ENCODE measurements at places on chromosomes 6 and 20.

- DNase-seq: no peak
These were observed 11.0 kb downstream of the RIPOR3 start for GRCh38 chr20:50680105-50680960.

DNA sequence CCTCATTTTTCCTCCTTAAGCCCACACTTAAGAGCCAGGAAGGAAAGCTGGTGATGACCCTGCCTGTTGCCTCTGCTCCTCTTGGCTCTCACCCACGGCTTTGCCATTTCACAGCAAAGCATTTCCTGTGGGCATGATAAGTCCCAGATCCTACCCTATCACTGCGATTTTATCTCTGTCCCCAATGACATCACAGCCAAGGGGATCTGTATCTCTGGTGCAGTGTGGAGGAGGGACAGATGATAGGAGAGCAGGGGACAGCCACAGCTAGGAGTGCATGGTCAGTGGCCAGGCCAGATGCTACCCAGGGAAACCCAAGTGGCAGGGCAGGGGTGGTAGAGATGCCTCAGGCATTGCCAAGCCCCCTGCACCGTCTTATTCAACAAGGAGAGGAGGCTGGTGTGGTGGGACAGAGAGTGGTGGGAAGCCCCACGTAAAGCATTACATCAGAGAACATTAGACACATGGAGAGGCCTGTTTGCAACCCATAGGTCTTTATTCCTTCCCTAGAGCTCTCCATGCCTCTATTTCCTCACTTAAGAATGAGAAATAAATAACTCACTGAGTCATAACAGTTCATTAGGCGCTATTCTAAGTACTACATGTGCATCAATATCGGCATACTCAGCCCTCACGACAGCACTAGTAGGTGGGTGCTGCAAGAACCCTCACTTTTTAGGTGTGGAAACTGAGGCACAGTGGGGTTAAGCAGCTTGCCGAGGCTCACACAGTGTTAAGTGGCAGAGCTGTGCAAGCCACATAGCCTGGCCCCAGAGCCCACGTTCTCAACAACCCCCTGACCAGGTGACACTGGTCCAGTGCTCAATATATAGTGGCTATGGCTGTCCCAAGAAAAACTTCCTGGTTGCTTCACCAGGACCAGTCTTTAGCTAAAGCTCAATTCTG lies 4.6 kb downstream of the TFEB start:
- DNase-seq: no peak

DNA sequence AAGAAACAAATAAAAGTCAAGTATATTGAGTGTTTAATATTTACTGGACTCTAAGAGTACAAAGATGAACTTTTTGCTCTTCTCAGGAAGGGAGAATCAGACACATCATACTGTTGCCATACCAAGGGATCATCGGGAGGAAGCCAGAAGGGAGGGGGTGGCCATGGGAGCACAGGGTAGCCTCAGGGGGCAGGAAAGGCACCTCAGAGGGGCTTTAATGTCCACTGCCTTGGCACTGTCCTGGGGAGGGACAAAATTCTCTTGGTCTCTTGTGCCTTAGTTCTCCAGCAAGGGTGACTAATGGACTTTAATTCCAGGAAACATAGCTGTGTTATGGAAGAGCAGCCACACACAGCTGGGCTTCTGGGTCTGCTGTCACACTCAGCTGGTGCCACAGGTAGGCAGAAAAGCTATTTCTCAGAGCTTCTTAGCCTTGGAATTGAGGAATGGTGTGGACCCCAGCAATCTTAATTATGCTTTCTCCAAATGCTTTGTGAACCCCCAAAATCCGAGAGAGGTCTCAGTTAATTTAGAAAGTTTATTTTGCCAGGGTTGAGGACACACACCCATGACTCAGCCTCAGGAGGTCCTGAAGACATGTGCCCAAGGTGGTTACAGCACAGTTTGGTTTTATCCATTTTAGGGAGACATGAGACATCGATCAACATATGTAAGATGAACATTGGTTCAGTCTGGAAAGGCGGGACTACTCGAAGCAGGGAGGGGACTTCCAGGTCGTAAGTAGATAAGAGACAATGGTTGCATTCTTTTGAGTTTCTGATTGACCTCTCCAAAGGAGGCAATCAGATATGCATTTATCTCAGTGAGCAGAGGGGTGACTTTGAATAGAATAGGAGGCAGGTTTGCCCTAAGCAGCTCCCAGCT lies 53.2 kb downstream of the MRAP2 start:
- DNase-seq: no peak

- DNase-seq: no peak
These were observed 4.1 kb upstream of the LY86 start for GRCh38 chr6:6584310-6585002.

DNA sequence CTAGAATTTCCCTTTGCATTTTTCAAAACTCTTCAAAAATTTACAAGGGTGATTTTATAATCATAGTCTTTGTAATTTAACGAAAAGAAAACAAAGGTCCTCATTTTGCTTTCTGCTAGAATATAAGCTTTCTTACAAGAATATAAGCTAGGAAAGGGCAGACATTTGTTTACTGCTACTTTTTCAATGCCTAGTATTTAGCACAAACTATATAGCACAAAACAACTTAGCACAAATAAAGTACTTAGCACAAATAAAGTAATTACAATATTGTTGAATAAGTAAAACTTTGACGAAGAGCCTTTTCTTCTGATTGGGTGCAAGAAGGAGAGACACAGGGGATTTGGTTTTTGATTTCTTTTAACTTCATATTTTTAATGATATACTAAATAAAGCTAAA lies 87.8 kb downstream of the BCAS1 start:
- DNase-seq: no peak

DNA sequence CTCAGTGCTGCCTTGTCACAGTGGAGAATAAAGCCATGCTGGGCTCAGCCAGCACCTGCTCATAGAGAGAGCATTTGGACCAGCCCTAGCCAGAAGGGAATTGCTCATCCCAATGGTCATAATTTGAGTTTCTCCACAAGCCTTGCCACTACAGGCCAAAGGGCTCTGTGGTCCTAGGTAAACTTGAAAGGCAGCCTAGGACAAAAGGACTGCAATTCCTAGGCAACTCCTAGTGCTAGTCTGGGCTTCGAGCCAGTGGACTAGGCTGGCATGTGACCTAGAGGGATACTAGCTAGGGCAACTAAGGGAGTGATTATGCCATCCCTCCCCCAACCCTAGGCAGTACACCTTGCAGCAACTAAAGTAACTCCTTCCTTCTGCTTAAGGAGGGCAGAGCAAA lies 516.2 kb downstream of the BCKDHB start:
- DNase-seq: no peak

DNA sequence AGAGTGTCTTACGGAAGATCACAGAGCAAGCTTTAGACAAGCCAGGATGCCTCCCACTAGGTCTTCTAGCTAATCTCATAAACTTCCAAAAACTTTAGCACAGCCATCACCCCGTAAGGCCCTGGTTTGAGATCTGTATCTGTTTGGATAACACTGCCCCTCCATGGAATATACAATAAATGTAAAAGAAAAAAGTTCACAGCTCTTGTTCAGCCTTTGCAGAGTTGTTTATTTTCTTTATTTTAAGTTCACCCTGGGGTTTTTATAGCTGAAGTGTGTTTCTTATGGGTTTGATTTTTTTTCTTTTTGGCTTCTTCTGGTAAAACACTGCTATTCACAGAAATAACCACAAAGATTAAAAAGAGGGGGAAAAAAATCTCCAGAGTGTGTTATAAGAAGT lies 125.6 kb downstream of the EYA2 start:
- DNase-seq: no peak

DNA sequence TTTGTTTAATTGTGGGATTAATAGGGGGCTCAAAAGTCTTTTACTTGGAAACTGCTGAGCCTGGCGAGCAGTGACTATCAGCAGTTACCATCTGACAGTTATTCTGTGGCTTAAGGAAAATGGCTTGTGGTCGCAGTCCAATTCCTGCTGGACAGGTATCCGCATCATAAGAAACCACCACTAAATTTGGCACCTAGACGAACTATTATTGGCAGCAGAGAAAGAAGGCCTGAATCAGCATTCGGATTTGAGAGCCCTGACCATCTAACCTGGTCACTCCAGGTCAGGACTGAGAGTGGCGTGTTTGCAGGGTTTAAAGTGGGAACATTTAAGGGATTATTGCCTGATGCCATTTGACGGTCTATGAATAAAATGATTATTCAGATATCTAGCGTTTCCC lies 146.4 kb downstream of the RPS12 start:
- DNase-seq: no peak
